ENCODE measurements at places on chromosomes 3 and 15.

DNA sequence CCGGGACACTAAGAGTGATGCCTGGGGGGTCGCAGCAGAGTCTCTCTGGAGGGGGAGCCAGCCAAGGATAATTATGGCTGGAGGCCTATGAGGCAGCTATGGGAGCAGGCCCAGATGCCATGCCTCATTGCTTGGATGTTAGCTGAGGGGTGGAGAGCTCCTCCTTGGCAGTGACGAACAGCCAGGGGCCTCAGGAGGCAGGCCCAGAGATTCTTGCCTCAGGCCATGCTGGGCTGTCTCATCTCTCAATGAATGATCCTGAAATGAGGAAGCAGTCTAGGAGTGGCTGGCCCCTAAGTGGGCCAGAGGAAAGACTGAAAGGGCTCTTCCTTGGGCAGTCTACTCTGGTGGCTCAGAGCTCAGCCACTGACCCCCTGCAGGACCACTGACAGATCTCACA, 21.3 kb downstream of the KIF9 start:
- DNase-seq, result no peak

GRCh38 chr3:40925231-40925630, 274.1 kb upstream of the CTNNB1 start:
- no peak for DNase-seq

- DNase-seq, result no peak
Measured at GRCh38 chr3:170585008-170585936, 603 bp downstream of the SLC7A14 start.

DNA sequence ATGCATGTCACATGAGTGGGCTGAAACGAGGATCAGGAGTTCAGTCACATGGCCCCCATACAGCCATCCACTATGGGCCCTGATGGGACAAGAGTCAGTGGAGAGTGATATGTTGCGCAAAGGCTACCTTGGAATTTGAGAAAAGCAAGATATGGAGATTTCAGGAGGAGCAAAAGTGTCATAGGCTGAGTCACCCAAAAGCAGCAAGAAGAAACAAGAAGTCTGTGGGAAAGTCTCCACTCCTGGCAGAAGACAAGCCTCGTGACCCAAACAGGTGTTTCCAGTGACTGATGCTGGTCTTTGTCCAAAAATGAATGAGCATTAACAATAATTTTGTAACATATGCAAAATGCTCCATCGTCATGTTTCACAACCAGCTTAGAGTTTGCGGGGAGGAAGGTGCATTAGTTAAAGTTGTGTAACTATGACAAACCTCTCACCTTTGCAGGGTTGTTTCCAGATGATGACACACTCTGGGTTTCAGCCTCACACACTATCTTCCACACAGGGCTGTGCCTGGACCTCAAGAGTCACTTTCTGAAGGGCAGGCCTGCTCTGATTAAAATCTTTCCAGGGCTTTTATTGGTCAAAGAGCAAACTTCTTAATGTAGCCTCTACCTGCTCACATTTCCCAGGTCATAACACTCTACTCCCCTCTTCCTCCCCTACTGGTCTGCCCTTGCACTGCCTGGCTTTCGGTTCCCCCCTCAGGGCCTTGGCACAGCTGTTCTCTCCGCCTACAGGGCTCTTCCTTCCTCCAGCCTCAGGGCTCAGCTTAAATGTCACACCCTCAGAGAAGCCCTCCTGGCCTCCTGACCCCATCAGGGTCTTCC, 3.9 kb upstream of the DNASE1L3 start:
- DNase-seq, result peak; percentile 83

- peak; percentile 51 for DNase-seq
Measured at GRCh38 chr3:107430996-107431245, 53.7 kb downstream of the CCDC54 start.

GRCh38 chr3:57793737-57794187, 37.7 kb downstream of the SLMAP start:
- no peak for DNase-seq

DNA sequence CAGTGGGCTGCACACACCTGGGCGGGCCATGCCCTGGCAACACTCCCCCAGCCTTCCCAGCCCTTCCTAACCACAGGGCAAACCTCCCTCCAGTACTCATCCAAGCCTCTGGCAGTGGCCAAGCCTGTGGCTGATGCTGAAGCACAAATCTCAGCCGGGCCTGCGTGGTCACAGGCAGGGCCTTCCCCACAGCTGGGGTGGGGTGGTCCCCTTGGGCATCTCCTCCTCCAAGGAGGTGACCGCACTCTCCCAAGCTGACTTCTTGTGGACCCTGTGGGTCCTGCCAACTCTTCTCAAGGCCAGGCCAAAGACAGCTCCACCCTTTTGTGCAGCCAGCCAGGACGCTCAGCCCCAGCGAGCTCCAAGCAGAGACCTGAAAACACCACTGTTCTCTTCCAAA, 21.4 kb downstream of the GRAMD2A start:
- no peak for DNase-seq

DNA sequence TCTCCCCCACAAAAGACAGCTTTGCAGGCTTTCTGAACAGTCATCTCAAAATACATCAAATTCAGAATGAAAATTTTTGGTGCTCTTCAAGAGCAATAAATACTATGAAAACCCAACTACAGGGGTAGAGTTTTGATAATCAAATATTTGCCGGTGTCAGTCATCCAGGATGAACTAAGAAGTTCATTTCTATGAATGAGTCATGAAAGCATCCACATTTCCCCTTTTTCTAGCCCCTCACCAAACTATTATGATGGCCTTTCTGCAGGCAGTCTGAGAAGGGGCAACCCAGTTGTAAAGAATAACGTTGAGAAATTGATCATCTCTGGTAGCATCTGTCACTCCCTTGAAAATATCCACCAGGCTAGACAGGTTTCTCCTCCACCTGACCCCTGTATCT, 3.1 kb upstream of the LPCAT4 start:
- DNase-seq, result no peak

DNA sequence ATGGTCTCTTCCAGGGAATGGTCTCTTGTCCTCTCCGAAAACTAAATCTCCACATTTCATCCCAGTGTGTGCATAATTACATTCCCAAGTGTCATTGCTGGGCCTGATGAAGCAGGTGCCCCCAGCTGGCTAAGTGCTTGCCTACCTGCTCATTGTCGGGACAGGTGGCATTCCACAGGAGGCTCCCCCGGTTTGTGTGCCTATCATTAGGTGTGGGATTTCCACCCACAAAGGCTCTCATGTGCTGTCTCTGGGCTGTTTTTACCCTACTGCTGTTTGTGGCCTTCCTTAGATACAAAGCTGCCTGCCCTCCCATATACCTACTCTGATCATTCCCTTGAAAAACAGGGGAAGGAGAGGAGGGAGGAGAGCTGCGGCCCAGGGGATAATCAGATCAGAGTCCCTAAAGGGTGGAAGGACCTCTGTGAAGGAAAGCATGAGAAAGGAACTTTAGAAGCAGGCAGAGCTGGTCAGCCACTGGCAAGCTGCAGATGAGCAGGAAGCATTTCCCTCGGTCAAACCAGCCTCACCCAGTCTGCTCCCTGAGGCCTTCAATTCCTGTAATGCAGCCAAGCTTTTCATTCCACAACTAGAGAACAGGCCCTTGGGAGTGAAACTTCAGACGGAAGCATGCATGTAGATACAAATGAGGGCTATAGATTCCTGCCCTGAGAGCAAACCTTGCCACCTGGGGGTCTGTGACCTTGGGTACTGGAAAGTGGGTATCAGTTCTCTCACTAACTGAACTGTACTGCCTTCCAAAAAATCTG, 60.7 kb upstream of the HEG1 start:
- no peak for DNase-seq

DNA sequence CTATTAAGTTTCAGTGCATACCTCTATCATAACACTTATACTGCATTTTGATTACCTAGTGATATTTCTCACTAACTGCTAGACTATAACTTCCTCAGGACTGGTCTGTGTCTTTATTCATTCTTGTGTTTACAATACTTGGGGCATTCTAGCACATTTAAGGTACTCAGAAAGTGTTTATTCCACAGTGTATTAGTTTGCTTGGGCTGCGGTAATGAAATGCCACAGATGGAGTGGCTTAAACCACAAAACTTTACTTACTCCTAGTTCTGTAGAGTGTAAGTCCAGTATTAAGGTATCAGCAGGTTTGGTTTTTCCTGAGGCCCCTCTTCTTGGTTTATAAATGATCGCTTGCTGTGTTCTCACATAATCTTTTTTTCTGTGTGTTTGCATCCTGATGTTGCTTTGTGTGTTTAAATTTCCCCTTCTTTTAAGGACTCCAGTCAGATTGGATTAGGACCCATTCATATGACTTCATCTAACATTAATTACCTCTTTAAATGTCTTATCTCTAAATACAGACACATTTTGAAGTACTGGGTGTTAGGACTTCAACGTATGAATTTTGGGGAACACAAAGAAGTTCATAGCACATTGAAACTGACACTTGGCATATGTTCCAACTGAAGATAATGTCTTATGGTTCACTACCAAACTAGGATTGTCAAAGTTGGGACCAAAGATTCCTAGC, 23.9 kb downstream of the RNF111 start:
- DNase-seq, result no peak

- peak; percentile 26 for DNase-seq
Measured at GRCh38 chr15:58545307-58546065, 113.7 kb downstream of the LIPC start.

All from activated naive CD4-positive, alpha-beta T cell treated with anti-CD3 and anti-CD28 coated beads for 36 hours (primary cell).